ENCODE measurements at places on chromosomes 5 and 9.

DNA sequence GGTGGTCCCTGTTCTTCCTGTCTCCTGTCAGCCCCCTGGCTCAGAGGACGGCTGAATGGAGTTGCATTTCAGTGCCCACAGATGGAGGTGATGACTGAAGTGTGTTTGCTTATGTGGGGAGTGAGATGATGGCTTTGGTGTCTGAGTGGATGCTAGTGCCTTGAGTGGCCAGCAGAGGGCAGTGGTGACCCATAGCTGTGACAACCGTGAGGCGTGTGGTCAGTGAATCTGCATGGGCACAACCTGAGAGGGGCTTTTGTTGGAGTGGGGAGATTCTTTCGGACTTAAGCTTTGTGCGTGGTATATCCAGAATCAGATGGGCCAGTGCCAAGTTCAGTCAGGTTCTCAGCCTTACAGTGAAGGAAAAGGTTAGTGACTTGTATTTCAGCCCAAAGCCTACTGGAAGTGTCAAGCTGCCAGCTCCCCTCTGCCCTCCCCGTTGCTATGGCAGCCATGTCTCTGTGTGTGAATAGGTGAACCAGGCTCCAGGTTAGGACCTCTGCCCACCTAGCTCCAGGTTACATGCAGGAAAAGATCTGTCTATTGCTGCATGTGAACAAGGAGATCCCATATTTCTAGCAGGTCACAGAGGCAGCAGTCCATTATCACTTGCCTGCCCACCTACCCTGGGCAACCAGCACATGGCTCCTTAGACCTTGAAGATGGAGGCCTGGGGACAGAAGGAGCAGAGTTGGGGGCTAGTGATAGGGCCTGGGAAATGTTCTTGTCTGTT lies 14.7 kb upstream of the CXXC5 start:
- peak; percentile 74 for DNase-seq

DNA sequence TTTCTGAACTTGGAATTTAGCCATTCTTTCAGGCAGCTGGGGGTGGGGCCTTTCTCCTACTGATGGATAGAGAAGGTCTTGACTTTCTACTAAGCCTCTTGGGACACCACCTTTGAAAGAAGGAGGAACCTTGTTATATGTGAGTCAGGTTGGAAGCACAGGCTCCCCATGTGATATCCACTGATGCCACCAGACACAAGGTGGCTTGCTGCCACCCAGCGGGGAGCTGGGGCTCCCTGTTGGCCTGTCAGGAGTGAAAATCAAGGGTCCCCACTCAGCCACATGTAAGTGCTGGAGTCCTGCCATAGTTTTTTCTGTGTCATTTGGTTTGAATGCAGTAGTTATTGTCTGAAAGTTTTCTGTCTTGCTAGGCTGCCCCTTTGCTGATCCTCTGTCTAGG lies 252.4 kb upstream of the NFIL3 start:
- DNase-seq = peak; percentile 6

DNA sequence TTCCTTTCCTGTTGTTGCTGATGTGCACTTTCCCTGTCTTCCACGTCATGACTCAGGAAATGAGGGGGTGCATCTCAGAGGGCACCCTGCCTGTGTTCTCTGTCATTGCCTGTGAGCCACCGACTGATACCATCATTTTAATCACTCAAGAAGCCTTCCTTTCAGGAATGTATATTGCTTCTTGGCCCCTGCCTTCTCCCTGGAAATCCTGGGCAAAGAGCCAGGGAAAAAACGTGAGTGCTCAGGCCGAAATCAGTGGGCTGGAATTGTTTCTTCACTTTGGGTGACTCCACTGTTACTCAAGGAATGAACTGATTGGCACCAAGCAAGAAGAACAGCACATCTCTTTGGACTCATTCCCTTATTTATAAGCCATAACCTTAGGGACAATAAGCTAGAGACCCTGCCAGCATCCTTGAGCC lies 126.1 kb downstream of the SNX18 start:
- DNase-seq = no peak

DNA sequence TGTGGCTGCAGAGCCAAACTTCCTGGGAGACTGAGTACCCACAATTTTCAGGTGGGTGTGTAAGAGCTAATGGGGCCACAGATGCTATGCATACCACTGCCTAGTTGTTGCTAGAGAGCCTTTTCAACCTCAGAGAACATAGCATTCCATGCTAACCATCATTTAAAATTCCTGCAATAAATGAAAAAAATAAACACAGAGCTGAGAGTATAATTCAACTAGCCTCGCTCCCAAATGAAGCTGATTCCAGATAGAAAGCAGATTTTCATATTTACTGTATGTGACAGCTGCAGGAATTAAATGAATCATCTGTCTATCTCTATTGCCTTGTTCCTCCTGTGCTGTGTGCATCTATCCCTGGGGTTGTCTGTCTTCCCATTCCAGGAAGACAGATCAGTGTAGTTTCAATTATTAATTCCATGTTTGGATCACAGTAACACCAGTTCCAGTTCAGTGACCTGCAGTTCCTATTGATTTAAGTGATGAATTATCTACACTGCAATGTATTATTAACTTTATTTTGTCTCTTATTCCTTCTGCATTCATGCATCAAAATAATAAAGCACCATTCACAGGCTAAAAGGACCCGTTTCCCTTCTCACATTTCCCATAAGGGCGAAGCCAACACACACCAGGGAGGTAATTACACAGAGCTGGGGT lies 324.5 kb downstream of the SLIT3 start:
- DNase-seq = no peak

DNA sequence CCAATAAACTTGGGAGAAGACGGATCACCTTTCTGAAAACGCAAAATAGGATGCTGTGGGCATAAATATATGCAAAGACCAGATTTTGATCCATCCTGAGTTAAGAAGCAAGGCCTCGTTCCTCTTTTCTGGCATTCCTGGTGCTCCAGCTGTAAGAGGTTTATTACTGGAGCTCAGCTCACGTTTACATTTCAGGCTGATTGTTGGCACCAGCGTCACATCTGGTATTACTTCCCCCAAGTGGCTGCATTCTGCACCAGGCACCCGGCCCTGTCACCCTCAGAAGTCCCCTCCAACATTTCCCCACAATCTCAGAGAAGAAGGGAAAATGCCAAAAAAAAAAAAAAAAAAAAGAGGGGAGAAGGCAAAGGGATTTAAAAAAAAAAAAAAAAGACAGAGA lies 348.7 kb downstream of the SLIT3 start:
- no peak for DNase-seq

All from activated CD4-positive, alpha-beta T cell treated with anti-CD3 and anti-CD28 coated beads, Interleukin-10, Interleukin-2, amounts not matched to agents 100 ng/mL and 50 ng/mL, durations not matched to agents 16 hours and 8 hours (primary cell).